Suppressor macrophage treated with lipopolysaccharide for 1 hour (primary cell): ENCODE measurements at places on chromosomes 3 and 15.
A peak's percentile ranks its signal among the peaks of the same experiment; 100 is the strongest.

DNA sequence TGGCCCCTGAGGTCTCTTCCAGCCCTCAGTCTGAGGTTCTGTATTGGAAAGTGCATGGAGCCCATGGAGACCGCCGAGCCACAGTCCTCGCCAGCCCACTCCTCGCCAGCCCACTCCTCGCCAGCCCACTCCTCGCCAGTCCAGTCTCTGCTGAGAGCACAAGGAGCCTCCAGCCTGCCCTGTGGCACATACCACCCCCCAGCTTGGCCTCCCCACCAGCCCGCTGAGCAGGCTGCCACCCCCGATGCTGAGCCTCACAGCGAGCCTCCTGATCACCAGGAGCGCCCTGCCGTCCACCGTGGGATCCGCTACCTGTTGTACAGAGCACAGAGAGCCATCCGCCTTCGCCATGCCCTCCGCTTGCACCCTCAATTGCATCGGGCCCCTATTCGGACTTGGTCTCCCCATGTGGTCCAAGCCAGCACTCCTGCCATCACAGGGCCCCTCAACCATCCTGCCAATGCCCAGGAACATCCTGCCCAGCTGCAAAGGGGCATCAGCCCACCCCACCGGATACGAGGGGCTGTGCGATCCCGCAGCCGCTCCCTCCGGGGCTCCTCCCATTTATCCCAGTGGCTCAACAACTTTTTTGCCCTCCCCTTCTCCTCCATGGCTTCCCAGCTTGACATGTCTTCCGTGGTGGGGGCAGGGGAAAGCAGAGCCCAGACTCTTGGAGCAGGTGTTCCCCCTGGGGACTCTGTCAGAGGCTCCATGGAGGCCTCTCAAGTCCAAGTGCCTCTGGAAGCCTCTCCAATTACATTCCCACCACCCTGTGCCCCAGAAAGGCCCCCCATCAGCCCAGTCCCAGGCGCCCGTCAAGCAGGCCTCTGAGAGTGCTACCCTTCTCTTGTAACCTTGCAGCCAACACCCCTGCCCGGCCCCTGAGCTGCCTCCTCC, 40.9 kb downstream of the PML start:
- DNase-seq, result no peak

- DNase-seq, result no peak
Measured at GRCh38 chr3:190031887-190032752, 88.6 kb downstream of the P3H2 start.

DNA sequence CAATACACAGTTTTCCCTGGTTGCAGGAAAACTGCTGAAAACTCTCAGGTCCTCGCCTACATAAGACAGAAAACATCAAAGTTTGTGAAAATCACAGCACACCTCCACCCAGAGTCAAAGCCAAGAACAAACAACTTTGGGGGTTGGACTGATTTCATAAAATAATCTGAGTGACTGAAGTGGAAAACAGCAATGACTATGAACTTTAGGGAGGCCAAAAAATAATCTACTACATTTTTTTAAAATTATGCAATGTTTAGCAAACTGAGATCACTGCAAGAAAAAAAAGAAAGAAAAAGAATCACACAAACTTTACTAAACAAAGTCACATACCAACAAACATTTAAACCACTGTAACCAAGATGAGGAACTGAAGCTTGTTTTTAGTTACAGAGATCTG, 15.9 kb upstream of the FOXP1 start:
- no peak for DNase-seq

DNA sequence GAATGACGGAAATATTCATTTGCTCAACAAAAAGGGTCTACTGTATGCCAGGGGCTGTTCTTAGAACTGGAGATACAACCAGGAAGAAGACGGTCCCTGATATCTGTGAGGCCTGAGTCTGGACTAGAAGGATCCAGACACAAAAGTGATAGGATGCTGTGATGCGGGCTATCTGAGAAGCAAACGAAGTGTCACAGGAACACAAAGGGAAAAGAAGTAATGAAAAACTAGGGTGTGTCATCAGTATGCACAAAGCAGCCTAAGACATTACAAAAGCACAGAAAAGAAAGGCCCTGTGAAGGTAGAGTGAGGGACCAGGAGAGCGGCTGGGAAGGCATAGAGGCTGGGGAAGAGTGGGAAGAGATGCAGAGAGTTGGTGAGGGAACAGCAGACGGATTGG, 63.3 kb upstream of the C3orf80 start:
- DNase-seq, result no peak

- no peak for DNase-seq
Measured at GRCh38 chr3:125589547-125590122, 5.7 kb downstream of the OSBPL11 start.

DNA sequence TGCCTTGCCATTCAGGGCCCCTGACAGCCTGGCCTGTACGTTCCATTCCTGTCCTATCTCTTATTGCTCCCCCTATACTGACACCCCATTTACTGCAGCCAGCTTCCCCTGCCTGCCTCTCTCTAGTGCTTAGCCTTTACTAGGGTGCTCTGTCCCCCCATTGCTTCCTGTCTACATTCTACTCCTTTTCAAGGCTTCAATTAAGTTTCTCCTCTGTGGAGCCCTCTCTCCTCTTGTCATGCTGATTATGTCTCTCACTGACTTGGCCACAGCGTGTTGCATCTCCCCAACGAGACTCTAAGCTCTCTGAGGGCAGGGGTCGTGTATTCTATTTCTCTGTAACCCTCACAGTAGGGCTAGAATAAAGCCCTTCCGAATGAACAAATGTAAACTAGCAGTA, 185.2 kb downstream of the RPLP1 start:
- DNase-seq, result no peak

- DNase-seq, result no peak
Measured at GRCh38 chr15:25936004-25936403, 72.9 kb upstream of the ATP10A start.

DNA sequence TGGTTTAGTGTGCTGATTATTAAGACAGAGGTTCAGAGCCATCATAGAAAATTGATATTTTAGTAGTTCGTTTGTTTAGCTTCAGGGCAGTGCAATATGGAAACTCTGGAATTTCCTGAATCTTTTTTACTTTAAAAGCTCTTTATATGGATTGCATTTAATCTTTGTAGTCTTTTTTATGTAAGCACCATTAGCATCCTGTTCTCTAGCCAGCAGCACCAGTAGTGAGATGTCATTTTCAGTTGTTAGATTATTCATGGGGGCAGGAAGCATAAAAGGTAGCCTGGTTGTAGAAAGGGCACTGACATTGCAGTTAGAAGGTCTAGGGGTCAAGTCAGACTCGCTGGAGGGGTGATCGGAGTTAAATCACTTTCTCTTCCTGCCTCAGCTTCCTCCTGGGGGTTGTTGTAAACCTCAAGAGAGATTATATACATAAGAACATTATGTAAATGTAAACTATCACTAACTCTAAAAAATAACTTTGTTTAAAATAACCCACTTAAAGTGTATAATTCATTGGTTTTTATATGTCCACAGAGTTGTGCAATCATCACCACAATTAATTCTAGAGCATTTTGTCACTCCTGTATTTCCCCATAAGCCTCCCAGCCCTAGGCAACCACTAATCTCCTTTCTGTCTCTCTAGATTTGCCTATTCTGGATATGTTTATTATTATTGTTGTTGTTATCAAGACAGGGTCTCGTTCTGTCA, 31.4 kb upstream of the ITPKA start:
- no peak for DNase-seq

DNA sequence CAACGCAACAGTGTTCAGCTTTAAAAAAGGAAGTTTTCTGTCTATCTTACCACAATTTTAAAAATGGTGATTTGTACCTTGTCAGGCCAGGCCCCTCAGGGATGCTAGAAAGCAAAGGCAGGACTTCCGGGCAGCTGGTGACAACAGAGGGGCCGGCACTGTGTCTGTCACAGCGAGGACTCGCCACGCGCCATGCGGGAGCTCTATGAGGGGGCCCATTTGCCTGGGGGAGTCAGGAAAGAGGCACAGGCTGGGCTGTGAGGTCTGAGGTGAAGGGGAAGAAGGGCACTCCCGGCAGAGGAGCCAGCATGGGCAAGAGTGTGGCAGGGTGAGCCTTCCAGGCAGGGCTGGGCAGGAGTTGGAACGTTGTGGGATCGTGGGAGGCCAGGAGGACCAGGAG, 7.0 kb downstream of the IQSEC1 start:
- no peak for DNase-seq

GRCh38 chr3:46708401-46709156, 7.4 kb downstream of the TMIE start:
- DNase-seq, result no peak

- no peak for DNase-seq
Measured at GRCh38 chr3:43349716-43350115, 63.4 kb downstream of the SNRK start.

DNA sequence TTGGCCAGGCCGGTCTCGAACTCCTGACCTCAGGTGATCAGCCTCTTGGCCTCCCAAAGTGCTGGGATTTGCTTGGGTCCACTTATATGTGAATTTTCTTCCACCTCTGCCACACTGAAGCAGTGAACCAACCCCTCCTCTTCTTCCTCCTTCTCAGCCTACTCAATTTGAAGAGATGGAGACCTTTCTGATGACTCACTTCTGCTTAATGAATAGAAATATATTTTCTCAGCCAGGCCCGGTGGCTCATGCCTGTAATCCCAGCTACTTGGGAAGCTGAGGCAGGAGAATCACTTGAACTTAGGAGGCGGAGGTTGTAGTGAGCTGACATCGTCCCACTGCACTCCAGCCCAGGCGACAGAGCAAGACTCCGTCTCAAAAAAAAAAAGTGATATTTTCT, 46.8 kb upstream of the GATM start:
- peak; percentile 76 for DNase-seq

DNA sequence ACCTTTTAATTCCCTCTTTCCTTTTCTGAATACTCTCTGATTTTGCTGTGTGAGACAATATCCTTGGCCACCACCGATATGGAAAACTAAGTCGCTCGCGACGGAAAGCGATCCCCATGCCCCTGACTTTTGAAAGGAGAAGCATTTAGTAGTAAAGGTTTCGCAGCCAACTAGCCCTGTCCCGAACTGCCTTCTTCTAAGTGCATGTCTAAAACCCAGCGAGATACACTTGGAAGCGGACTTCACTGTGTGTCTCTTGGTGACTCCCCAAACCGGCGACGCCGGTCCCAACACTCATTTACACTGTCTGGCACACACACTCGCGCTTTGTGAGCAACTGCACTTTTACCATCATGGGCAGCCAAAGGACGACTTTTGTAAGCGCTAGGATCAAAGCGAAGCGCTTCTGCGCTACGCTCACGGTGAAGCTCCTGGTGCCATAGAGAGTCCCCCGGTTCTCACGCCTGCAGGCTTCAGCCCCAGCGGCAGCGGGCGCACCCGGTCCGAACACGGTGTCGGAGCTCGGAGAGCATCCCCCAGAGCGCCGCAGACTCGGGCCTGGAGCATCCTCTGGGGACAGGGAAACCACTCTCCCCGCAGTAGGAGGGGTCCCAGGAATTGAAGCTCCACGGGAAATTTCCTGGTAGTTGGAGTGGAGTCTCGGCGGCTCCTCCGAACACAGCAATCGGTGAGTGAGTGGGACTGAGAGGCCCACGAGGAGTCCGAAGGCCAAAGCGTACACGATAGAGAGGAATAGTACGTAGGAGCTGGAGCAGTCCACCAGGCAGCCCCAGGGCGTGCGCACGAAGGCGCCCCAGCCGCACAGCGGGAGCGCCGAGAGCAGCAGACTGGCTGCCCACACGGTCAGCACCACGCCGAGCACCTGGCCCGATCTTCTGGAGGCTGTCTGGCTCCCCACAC, 1.4 kb downstream of the GPR149 start:
- peak; percentile 1 for DNase-seq

DNA sequence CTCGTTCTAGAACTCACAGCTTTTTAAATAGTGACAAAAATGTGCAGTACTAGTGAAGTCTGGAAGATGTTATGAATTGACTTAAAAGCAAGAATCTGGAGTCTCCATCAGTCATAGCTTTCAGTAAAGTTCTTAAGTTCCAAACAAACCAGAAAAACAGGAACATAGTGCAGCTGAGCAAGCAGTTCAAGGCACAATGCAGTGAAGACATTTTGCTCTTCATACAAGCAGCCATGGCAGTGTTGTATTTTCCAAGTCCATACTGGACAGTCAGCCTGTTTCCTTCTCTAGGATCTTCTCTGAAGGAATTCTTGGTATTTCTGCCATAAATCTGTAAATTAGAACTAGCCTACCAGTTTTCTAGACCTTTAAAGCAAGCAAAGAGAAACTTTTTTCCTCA, 90.5 kb downstream of the LRRC28 start:
- DNase-seq, result no peak

DNA sequence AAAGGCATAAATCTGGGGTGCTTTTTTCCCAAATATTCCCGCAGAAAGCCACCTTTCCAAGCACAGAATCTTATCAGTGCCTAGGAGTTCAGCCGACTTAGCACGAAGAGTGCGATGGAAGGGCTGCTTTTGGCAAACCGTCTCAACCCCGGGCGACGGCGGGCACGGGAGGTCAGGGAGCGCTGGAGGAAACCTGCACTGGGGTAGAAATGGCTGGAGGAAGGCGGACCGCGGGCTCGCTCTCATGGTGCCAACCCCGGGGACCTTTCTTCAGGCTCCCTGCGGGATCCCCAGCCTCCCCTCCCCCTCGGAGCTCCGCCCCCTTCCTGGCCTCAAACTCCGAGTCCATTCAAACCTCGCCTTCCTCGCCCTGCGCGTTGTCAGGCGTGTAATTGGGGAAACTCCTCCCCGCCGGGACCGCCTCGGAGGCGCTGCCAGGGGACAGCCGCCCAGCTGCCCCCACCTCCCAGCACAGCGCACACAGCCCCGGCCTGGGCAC, at the start of gene GABRG3:
GABRG3 (plus strand) TSS at position 470 of the 499 bp plus-strand sequence.
- DNase-seq, result no peak
